Breast epithelium (tissue), 4 donors: ENCODE measurements at places on chromosomes 13 and 19. TPM values are rescaled to one million over a fixed set of nuclear protein-coding genes. Genes with fewer than 3 reads are reported as not detected.
A peak's percentile ranks its signal among the peaks of the same experiment; 100 is the strongest.

- DNase-seq: no peak
Measured at GRCh38 chr13:99334221-99334620, 27.0 kb upstream of the GPR183 start.

DNA sequence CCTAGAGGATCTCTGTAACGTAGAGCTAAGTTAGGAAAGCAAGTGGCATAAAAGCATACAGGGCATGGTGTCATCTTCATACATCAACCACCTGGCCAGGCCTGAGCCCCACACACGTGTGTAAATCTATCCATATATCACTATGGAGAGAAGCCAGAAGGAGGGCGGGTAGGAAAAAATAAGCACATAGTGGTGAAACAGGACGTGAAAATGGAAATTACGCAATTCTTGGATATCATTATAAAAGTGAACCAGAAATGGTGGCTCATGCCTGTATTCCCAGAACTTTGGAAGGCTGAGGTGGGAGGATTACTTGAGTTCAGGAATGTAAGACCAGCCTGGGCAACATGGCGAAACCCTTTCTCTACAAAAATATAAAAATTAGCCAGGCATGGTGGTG lies 43.4 kb downstream of the PDCD5 start:
- no peak for DNase-seq

GRCh38 chr13:75480671-75481175 lies 1.2 kb downstream of the TBC1D4 start:
- DNase-seq: peak; percentile 83

- no peak for DNase-seq
Measured at GRCh38 chr13:107322228-107322627, 754.3 kb upstream of the ARGLU1 start.

DNA sequence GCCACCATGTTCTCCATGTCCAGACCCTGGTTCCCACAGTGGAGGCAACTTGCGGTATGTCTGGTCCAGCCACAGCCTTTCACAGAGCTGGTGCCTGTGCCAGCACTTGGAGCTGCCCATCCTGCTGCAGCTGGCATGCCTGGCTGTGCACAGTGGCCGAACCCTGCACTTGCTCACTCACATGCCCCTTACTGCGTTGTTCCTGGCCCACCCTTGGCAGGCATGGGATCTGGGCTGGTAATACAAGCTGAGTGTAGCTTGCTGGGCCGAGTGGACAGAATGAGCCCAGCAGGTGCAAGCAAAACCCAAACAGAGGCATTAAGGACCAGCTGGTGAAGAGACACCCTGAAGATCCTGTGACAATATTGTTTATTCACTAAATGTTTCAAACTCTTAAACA lies 583.9 kb upstream of the SLITRK6 start:
- DNase-seq: no peak

- DNase-seq: no peak
Measured at GRCh38 chr19:14187561-14187960, 18.4 kb downstream of the ADGRL1 start.

The HSD17B14 gene
- 14.6 TPM for total RNA-seq

The RFPL4AL1 gene
- not detected for total RNA-seq
